ENCODE measurements at places on chromosomes 6 and 20. TPM values are rescaled to one million over a fixed set of nuclear protein-coding genes. Genes with fewer than 3 reads are reported as not detected.
A peak's percentile ranks its signal among the peaks of the same experiment; 100 is the strongest.

DNA sequence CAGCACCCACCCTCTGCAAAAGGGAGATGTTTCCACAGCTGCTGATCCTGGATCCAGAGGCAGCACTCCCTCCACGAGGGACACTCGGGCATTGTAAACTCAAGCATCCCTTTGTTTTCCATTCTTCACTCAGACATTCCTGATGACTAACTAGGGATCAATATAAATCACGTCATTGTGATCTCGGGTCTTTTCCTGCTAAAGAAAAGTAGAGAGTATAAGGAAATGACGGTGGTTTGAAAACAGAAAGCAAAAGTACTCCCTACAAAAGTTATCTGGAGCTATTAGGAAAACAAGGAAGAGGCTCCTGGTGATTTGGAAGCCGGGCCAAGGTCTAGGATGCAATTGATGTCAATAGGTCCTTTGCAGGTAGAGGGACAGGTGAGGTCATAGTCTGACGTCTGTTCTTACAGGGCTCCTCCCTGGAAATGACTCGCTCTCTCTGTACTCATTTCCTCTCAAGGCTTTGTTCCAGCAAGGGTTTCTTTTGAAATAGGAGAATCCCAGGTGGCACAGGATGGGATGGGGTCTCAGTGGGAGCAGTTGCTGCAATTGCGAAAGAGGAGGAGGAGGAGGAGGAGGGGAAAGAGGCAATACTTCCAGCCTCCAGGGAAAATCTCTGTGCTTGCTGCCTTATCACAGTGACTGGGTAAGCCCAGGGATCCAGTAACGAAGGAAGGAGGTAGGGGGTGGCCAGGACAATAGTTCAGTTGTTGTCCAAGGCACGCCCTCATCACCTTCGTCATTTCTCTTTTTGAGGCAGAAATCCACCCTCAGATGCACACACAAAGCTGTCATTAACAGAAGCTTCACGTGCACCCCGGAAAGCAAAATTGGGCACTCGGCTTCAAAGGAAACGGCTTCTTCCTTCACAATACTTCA, 222.8 kb downstream of the LY86 start:
- no peak for DNase-seq

DNA sequence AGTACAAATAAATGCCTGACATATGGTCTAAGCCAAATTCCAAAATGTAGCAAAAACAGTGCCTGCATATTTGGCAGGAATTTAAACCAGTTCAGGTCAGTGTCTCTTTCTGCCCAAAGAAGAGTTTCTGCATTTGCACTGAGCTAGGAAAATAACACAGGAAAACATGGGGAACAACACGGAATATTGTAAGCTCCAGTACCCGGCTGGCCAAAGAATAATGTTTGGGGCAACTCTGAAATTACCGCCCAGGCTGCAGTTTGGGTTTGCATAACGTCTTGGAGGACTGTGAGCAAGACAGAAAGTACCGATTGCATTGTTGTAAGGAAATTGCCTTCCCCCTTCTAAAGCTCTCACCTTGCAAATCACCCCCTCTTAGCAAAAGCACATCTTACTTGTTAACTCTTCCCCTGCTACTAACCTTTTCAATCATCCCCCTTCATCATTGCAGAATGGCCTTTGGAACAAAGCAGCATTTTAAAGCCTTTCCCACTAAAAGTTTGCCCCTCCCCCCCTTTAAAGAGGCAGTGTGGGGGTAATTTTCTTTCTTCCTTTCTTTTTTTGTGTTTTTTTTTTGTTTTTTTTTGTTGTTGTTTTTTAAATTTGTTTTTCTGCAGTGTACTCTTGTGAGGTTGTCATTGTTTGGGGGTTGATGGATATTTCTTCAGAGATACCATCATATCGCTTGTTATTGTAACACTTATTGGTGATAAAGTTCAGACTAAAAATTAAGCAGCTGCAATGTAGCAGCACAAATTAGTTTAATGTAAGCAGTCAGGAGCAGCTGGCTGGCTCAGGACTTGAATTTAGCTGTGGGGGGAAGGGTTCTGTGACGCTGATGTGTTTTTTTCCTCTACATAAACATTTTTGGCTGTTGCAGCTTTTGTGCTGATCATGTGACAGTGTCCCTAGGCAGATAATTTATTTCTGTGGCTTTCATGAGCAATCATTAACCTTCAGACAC, 100.0 kb upstream of the CITED2 start:
- no peak for DNase-seq

DNA sequence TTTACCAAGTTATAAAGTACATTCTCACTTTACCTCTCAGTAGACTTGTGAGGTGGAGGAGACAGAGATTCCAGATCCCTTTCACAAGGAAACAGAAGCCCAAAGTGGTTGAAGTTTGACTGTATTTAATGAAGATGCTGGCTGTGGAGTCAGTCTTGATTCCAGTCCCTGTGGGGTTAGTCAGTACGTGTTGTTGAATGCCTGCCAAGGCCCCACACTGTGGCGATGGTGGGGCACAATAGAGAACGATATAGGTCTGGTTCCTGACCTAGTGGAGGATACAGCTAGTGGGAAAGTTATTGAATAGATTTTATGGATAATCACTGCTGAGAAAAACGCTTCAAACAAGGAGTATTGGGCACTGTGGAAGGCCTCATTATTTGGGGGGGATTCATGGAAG, 71.4 kb downstream of the LRRC1 start:
- no peak for DNase-seq

DNA sequence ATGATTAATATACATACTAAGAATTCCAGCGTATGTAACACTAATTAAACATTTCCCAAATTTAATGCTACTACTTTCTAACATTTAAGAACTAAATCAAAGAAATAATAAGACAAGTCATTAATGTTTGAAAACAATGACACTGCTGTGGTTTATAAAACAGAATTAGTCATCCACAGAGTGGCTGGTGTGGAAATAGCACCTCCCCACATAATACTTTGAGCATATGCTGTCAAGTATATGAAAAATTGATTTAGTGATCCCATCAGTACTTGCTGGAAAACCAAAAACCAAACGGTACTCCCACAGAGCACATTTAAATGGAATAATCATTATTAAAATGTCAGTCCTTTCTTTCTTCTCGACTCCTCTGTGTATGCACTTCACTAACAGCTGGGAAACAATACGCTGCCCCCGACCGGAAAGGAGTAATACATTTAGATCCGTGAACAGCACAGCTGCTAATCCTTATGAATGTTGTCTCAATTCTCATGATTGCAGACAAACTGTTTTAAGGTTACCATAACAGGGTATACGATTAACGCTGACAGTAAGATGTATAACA, 78.4 kb downstream of the PREP start:
- no peak for DNase-seq

GRCh38 chr20:40037511-40037910, 651.5 kb downstream of the MAFB start:
- no peak for DNase-seq

DNA sequence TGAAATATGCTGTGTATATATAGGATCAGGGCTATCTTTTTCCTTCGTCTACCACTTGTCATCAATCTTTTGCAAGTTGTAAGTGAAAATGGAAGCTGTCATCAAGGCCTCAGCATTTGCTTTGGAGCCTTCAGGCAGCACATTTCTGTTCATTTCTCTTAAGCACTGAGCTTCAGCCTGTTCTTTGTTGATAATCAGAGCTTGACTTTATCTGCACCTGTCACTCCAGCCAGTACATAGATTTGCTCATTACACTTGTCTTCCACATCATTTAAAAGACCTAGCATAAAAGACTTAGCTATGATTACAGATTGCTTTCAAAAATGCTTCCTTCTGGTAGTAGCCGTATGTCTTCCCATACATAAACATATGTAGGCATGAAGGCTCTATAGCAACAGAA, 189.8 kb upstream of the GRIK2 start:
- no peak for DNase-seq

GRCh38 chr6:138979813-138980668, 8.0 kb downstream of the REPS1 start:
- no peak for DNase-seq

DNA sequence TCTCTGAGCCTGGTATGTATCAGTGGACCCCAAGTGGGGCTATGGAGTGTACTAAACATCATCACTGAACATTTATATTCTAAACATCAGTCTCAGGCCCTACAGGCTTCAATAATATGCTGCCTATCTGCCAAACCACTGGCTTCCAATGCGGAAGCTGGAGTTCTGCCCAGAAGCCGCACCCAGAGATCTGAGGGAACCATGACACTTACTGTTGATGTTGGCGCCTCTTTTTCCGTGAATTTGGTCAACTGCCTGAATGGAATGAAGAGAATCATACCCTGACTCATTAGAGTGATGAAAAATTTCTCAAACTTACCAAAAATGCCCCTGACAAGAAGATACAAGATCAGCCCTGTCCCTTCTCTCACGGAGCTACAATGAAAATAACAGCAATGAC, 66.2 kb downstream of the SLC22A23 start:
- no peak for DNase-seq

GRCh38 chr6:21426841-21427490, 166.6 kb upstream of the SOX4 start:
- no peak for DNase-seq

GRCh38 chr20:25468126-25469075, 60.9 kb downstream of the GINS1 start:
- no peak for DNase-seq

DNA sequence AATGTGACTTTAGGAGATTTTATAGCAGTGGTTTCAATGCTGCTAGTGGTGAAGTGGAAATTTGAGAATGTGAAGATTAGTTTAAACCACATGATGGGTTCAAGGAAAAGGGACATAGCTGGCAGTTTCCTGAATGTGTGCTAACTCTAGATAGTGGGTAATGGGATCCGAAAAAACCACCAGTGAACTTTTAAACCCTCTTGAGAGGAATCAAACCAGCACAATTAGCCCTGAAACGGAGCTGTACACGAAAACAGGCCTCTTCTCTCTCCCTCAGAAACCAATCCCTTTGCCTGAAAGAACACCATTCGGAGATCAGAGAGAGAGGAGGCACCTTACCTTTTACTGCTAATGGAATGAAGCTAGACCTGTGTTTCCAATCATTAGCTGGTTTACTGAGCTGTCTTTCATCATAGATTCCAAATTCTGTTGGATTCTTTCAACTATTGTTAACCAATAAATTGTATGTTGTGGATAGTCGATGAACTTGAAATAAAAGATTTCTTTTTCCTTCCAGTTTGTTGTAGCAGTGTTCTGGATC, 103.9 kb downstream of the AIG1 start:
- DNase-seq = no peak

GRCh38 chr6:14743144-14743473, 502.8 kb upstream of the JARID2 start:
- DNase-seq = no peak

GRCh38 chr6:5942591-5942990, 64.1 kb downstream of the NRN1 start:
- no peak for DNase-seq

GRCh38 chr20:51906679-51907078, 104.4 kb upstream of the SALL4 start:
- DNase-seq = no peak

DNA sequence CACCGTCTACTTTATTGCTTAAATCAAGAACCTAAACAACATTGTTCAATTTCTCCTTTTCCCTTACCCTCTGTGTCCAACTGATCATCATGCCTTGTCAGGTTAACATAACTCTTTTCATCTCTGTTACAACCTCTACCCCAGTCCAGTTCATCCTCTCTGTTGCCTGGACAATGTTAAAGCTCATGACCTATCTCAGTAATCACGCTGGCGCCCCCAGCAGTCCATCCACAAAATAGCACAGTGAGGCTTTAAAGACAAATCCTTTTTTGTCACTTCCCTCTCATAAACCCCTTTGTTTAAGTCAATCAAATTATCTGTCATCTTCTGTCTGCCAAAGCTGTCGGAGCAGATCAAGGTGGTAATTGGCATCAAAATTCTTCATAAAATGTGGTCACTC, 140.1 kb downstream of the QKI start:
- no peak for DNase-seq

- peak; percentile 70 for DNase-seq
Observed at GRCh38 chr6:131949909-131950766, 1.0 kb downstream of the CCN2 start.

DNA sequence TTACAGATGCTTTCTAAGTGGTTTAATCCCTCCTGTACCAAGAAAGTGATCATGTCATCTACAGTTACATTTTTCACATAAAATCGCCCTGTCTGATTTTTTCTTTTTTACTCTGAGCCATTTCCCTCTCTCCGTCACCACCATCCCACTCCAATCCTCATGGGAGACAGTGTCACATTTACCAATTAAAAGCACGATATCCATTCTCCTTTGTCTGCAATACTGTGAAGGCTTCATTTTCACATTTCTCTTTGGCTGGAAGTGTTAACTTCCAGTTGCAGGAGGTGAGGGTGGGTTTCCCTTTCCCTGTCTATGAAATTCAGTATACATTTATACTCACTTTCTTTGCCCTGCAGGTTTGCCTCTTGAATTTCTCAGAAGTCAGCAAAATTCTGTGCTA, 372.7 kb upstream of the CNR1 start:
- no peak for DNase-seq

HELZ2 gene
- 3.7 TPM for total RNA-seq

HSPA1L gene
- total RNA-seq = 5.7 TPM

HSD17B8 gene
- total RNA-seq = 3.3 TPM

GLP1R gene
- 0.41 TPM for total RNA-seq

CGA gene
- total RNA-seq = not detected

SMPDL3A gene
- total RNA-seq = 13.0 TPM

RARS2 gene
- total RNA-seq = 45.7 TPM

SLC26A8 gene
- 5.7 TPM for total RNA-seq

GJE1 gene
- not detected for total RNA-seq
